ENCODE measurements at places on chromosomes 11 and 22.

DNA sequence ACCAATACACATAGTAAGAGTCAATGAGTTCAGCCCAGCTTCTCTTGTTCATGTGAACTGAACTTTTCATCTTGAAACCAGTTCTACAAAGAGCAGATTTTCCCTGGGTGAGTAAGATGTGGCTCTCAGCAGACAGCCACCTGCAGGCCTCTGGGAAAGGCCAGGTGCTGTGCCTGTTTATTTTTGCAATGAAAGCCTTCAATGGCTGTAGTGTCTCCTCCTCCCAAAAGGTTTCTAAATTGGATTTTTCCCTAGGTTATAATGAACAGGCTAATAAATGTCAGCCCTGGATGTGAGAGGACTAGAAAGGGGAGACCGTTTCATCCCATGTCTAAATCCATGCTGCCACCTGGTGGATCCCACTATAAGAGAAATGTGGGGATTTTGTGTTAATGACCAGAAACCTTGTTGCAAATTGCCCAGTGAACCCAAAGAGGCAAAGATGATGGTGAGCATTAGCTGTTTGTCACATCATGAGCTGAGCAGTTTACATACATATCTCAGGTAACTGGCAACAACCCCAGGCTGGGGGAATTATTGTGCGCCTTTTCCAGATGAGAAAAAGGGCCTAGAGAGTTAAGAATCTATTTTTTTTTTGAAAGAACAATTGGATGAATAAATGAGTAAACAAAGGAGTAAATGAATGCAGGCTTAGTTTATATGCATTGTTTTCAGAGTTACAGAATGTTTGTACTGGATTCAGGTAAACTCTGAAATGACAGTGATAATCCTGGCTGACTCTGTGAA, 12.7 kb downstream of the C11orf91 start:
- no peak for DNase-seq

GRCh38 chr11:3837793-3838192, 3.0 kb downstream of the RHOG start:
- DNase-seq = no peak

DNA sequence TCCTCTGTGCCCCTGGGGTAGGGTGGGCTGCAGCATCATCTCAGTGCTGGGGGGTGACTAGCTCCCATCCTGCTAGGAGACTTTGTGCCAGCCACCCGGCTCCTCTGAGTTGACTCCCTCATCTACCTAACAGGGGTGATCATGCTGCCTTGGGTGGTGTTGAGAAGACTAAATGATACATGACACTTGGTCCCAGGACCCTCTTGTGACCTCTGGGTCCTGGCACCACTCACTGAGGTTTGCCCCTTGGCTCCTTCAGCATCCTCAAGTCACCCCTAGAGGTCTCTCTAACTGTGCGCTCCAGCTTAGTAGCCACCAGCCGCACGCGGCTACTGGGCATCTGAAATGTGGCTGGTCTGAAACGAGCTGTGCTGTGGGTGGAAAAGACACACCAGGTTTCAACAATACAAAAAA, 72.1 kb downstream of the LRRC32 start:
- no peak for DNase-seq

- DNase-seq = no peak
Measured at GRCh38 chr11:70579316-70579955, 181.1 kb downstream of the CTTN start.

GRCh38 chr11:70912226-70912840, 340.0 kb downstream of the SHANK2 start:
- no peak for DNase-seq

DNA sequence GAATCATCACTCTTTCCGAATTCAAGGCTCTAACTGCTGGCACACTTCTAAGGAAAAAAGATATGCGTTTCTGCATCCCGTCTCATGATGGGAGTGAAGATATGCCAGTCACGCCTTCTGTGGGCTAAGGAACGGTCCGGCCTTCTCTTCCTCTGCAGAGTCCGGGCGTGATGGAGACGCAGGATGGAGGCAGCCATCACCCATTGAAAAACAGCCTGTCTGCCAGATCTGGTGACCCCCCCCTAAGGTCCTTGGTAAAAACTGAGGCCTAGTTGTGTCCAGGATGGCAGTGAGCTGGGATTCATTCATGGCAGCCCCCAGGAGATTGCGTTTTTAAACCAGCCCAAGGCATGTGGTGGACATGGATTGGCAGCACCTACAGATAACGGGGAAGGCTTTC, 6.9 kb upstream of the EFCAB6 start:
- DNase-seq = no peak

DNA sequence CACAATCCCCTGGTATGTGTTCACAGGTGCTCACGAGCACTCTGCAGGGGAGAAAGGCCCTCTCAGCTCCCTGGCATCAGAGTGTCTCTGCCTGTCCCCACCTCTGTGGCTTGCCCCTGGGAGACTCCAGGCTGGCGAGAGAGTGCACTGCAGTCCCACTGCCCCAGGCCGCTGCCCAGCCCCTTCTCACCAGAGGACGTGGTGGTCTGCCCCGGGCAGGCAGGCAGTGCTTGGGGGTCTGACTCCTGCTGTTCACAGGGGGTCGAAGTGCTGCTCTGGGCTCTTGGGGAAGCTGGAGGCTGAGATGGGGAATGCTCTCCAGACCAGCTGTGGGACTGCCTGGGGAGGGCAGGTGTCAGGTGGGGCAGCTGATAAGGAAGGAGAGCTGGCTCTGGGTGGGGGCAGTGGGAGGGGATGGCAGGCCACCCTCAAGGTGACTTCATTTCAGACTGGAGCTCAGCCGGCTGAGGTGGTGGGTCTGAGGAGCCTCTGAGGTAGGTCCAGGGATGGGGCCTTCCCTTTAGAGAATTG, 151.0 kb upstream of the B3GAT1 start:
- DNase-seq = no peak

DNA sequence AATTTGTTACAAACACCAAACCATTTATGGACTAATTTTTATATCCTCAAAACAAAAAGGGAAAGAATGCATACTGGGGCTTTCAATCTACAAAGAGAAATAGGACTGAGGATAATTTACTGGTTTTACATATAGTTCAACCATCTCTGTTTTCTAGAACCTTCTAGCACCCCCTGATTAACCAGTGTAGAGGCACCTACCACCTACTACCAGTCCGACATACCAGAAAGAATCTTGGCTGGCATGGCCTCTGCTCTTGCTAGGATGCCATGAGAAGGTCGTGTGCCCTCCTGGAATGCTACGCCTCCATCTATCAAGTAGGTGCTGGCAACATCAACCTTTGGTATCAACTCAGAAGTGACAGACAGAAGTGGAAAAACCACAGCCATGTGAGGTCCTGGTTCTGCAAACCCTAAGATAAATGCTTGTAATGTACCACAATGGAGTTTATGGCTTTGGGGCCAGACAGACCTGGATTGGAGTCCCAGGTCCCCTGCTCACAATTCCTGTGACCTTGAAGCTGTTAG, 28.2 kb downstream of the MYH9 start:
- no peak for DNase-seq

GRCh38 chr11:125572916-125573315, 3.6 kb downstream of the EI24 start:
- DNase-seq = no peak

GRCh38 chr22:48417225-48418070, 1410.2 kb downstream of the BRD1 start:
- no peak for DNase-seq

DNA sequence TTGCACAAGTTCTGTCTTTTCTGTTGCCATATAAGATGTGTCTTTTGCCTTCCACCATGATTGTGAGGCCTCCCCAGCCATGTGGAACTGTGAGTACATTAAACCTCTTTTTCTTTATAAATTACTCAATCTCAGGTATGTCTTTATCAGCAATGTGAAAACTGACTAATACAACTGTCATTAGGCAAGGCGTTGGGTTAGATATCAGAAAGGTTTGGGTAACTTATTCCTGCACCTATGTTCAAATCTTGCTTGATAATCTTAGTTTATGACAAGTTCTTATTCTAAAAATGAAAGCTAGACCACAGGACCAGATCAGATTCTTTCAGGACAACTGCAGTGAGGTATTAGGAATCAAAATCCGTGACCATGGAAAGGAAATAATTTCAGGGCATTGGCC, 160.6 kb upstream of the BDNF start:
- no peak for DNase-seq

DNA sequence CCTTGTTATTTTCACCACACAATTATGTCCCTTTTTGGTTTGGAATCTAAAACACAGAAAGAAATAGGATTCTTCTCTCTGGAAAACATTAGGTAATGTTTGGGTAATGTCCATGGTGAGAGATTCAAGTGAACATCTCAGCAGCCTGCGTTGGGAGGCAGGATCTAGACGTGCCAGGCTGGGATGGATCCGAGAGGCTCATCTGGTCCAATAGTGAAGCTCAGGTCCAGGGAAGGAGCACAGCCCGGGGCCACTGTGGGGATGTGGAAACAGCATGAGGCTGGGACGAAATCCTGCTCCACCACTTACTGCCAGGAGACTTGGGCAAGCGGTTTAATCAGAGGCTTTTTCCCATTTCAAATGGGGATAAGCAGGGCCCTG, 109.9 kb downstream of the CSNK2A3 start:
- DNase-seq = no peak

GRCh38 chr11:19444231-19444630, 203.5 kb upstream of the E2F8 start:
- DNase-seq = no peak
